ENCODE measurements at places on chromosomes 4 and X.
A peak's percentile ranks its signal among the peaks of the same experiment; 100 is the strongest.

- no peak for DNase-seq
Measured at GRCh38 chr4:8144359-8144758, 14.3 kb downstream of the ABLIM2 start.

- no peak for DNase-seq
Measured at GRCh38 chrX:108914791-108915190, 178.4 kb upstream of the IRS4 start.

DNA sequence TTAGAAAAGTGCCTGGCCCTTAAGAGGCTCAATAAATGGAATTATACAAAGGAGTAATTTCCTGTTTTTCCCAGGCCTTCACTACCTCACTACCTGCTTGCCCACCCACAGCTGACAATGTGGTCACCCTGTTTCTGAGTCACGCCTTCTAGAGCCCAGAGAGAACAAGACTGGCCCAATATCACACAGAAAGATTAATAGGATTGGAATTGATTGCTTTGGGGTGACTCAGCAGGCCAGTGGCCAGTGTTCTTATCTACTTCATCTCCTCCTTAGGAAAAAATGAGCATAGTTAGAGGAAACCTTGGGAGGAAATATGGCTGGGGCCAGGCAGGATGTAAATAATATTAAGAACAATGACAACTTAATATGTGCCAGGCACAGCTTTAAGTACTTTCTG lies 4.5 kb upstream of the FGF16 start:
- no peak for DNase-seq

DNA sequence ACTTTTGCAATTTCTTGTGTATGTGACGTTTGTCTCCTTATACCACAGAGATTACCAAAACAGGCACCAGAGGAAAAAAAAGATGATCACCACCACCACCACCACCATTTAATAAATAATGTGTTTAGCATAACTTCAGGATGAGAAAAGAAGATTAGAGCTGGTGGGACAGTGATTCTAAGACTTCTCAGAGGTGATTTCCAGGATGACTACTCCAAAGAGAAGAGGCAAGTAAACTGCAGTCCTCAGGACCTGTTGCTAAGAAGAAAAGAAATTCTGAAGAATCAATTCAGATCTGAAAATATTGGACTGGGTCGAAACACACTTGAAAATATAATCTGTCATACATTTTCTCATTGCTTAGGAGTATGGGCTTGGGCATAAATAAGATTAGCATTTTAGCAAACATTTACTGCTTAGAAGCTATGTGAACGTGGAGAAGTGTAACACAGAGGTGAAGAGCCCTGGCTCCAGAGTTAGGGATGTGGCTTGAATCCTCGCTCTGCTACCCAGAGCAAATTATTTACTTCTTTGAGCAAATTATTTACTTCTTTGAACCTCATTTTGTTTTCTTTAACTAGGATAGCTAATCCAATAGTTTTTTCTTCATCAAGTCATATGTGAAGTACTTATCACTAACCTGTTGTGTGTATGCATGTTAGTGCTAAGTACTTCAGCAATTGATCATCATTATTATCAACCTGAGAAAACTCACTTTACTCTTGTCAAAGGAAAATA lies 10.5 kb upstream of the YTHDC1 start:
- no peak for DNase-seq

- DNase-seq: peak; percentile 25
Measured at GRCh38 chr4:5990446-5991160, 27.6 kb downstream of the C4orf50 start.

DNA sequence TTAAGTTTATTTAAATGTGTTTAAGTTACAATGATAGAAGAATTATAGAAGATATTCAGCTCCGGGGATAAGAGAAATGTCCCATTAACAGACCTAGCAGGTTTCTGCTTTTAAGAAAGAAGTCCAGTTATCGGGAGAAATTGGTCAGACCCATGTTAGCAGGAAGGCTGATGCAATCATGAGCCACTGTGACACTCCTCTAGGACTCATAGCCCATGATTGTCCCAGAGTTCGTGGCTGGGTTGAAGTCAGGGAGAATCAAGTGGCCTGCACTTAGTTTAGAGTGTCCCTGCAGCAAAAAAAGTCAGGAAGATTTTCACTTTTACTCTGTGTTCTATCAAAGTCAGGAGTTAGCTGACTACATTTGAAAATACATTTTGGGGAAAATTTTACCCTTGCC lies 72.0 kb downstream of the TMEM144 start:
- DNase-seq: no peak

DNA sequence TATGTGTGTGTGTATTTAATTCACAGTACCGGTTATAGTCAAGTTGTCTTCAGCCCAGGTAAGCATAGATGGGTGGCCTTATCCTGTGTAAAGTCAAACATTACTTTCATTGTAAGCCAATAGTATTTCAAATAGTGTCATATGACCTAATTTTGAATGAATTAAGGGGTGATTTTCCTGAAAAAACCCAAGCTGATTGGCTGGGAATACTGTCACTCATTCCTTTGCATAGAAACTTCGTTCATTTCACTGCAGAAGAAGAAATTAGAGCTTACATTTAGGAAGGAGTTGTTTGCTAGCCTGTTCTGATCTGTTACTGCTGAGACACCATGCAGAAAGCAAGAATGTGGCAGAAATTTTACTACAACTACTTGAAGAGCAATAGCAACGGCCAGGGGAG lies 45.4 kb downstream of the SMARCAD1 start:
- no peak for DNase-seq

GRCh38 chr4:7179158-7179557 lies 13.2 kb upstream of the SORCS2 start:
- no peak for DNase-seq

DNA sequence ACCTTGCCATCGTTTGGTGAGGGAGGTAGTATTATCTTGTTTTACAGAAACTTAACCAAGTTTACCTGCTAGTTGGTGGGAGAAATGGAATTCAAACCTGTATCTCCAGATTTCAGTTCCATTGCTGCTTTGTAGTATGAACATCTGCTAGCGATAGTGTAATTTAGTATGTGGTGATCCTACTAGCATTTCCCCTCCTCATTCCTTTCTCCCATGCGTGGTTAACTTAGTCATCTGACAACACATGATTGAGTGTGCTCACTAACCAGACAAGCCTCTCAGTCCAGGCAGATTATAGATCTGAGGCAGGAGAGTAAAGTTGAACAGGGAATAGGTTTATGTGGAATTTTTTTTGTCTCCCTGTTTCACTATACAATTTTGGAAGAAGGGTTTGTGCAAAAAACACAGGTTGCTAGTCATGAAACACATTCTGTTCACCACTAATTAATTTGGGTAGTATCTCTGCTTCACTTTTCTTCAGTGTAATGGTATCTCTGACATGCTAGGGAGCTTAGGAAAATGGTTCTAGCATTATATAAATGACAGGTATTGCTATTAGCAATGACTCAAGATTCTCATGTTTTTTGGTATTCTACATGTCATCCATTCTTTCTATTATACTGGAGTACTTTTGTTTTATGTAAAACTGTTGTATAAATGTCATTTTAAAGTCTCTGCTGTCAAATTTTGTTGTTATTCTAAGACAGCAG lies 21.7 kb downstream of the RBPJ start:
- DNase-seq: no peak

- no peak for DNase-seq
Measured at GRCh38 chr4:105327956-105328355, 145.9 kb downstream of the PPA2 start.

- no peak for DNase-seq
Measured at GRCh38 chr4:76525751-76526150, 90.7 kb downstream of the SHROOM3 start.

DNA sequence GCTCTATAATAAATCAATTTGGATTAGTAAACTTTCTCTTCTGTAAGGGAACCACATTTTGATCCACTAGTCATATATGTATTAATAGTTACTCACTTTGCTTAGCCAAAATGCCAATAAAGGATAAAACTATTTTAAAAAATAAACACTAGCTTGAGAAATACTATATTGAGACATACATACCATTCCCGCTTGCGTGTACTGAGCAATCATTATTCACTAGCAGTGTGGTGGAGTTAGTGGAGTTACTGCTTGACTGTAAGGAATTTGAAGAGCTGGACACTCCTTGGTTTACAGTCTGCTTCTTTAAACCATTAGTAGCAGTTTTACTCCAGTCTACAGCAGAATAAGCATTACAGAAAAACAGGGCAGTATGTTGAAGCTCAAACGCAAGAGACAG lies 10.8 kb upstream of the PHKA2 start:
- DNase-seq: no peak

DNA sequence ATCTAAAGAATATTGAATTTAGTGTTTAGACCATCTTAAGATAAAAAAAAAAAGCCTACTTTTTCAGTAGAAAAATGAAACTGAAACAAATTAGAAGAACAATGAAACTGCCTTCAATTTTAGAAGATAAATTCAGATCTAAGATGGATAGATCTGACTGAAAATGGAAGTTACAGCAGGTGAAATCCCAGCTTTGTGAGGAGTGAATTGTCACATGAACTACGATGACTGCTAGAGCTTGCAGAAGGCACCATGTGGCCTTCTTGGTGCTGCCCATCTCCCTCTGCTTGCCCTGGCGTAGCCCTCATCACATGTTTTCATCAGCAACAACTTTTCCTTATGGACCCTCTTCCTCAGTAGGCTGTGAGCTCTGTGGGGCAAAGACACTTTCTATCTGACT lies 51.4 kb upstream of the EMCN start:
- no peak for DNase-seq

- DNase-seq: no peak
Measured at GRCh38 chr4:177713454-177713853, 271.2 kb upstream of the AGA start.

- no peak for DNase-seq
Measured at GRCh38 chrX:134669378-134670098, 11.3 kb upstream of the PLAC1 start.

All from natural killer cell treated with Interleukin-12 subunit alpha and Interleukin-12 subunit beta and Interleukin-15 and Interleukin-18, amount 100 ng/mL, for 72 hours (primary cell).